Activated T-cell treated with anti-CD3 and anti-CD28 coated beads, Interleukin-2, amount 50 U/mL, for 72 hours (primary cell): ENCODE measurements at places on chromosomes 4 and X. TPM values are rescaled to one million over a fixed set of nuclear protein-coding genes. Genes with fewer than 3 reads are reported as not detected.

- no peak for DNase-seq
Measured at GRCh38 chrX:118577041-118577440, 81.4 kb downstream of the DOCK11 start.

DNA sequence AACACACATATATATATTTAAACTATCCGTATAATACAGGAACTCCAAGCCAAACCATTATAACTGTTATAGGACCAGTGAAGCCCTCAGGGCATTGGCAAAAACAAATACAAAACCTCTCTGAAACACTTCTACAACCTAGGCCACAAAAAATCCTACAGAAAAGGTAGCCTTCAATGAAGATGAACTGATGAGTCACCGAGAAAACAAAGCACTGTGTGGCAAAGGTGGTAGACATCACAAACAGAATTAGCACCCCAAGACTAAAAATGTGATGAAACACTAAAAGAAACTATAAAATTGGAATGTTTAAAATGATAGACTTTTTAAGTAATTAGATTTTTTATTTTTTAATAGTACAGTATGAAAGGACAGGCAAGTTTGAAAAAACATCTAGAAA, 5.5 kb upstream of the HSPA4L start:
- DNase-seq: no peak

- DNase-seq: no peak
Measured at GRCh38 chr4:111274060-111274459, 651.2 kb upstream of the PITX2 start.

DNA sequence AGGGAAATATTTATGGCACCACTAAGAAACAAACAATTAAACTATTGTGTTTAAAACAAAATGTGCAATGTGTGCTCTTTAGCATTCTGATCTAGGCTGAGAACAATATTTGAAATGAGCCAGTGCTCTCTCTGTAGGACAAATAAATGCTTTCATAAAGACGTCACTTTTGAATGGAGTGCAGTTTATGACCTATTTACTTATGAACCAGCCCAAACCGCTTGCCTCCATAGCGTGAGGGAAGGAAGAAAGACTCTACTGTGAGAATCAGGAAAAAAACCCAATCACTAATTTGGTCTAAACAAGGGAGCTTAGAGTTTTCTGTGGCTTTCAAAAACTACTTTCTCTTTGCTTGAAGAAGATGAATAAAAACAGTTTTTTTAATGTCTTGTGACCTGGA, 39.4 kb downstream of the SAT1 start:
- DNase-seq: no peak

GRCh38 chr4:138204507-138204906, 37.6 kb downstream of the SLC7A11 start:
- DNase-seq: no peak

DNA sequence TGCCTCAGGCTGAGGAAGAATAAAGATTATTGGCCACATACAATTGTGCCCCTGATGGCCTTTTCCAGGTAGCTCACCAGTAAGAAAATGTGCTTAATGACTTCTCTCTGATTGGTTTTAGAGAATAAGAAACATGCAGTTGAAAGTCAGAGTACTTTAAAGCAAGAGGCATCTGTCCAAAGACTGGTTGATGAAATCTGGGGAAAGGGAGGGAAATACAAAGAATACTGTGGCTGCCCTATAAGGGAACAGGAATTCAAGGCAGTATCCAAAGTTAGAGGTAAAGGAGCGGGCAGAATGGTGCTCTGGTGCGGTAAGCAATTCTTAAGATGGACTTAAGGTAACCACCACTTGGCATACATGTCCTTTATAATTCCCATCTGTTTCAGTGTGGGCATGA, 11.4 kb downstream of the PBDC1 start:
- no peak for DNase-seq

DNA sequence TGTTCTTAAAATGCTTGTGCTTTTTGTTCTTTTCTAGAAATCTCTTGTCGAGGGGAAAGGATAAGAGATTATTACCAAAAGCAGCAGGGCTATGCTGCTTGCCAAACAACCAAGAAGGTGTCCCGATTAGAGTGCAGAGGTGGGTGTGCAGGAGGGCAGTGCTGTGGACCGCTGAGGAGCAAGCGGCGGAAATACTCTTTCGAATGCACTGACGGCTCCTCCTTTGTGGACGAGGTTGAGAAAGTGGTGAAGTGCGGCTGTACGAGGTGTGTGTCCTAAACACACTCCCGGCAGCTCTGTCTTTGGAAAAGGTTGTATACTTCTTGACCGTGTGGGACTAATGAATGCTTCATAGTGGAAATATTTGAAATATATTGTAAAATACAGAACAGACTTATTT, 81.5 kb upstream of the PACRGL start:
- no peak for DNase-seq

GRCh38 chr4:102076622-102077021, 268.7 kb downstream of the SLC39A8 start:
- no peak for DNase-seq

- no peak for DNase-seq
Measured at GRCh38 chr4:41678951-41679350, 69.6 kb downstream of the PHOX2B start.

DNA sequence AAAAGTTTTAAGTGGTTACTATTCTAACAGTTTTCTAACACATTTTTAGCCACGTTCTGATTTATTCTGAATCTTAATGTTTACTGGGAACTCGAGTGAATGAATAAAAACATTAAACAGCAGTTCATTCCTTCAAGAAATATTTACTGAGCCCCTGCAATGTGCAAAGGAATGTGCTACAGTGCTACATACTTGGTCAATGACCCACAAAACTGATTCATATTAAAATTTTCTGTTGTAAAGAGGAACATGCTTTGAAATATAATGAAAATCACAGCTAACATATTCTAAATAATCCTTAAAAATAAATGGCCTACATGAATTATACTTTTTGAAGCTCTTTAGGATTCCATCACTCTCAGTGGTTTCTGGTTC, 78.7 kb downstream of the ARAP2 start:
- DNase-seq: no peak

GRCh38 chrX:40266490-40267333, 169.0 kb upstream of the BCOR start:
- DNase-seq: peak; percentile 41

DNA sequence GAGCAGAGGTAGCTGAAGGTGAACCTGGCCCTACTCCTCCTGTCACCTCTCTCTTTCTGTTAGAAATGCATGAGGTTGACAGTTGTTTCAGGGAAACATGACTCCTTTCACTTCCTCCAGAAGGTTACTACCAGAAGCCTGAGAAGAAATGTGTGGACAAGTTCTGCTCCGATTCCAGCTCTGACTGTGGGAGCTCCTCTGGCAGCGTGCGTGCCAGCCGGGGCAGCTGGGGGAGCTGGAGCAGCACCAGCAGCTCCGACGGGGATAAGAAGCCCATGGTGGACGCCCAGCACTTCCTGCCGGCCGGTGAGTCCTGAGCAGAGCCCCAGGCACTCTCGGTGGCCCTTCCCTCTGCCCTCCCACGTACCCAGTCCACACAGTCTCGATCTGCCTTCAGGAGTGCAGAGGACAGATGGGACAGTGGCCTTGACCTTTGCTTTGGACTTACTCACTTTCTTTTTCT, 61.3 kb upstream of the TLR2 start:
- DNase-seq: no peak

DNA sequence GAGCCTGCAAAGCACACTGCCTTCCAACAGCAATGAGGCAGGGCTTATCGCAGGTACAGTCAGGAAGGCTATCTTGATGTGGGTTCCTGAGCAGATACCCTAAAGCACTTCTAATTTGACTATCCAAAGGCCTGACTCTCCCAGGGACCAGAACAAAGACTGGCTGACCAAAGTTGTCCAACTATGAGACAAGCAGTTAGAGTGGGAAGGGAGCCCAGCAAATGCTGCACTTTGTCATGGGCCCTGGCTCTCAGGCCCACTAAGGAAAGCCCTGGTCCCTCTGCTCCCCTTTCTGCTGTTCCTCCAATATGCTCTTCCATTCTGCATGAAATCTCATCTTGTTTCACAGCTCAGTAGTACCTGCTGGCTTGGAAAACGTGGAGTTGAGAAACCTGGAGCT, 391.0 kb downstream of the RAB28 start:
- DNase-seq: no peak

DNA sequence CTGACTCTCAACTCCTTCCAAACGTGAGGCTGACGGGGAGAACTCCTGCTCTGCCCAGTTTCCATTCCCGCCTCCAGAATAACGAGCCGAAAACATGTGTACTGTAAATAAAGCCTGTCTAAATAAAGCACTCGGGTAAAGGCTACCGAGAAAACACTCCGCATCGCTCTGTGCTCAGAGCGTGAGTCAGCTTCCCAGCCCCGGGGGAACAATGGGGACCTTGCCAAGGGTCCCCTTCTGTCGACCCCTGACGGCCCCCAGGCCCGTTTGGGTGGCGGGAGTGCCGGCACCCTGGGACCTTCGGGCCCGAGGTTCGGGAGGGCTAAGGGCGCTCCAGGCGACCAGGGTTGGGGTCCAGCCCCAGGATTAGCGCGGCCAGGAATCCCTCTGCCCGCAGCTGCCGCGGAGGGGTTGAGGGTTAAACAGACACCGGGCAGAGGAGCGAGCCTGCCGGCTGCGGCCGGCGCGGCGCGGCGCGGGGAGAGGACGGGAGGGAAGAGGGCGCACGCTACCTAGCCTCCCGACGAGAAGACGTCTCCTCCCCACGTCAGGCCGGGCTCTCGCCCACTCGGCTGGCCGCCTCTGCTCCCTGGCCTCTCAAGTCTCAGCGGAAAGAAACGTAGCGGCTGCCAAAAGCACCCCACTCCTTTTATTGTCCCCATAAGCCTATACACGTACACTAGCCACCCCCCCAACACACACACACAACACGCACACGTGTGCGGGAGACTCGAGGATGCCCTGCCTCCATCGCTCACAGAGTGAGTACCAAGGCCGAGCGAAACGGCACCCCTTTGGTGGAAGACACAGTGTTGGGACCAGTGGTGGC, 85.5 kb downstream of the BCOR start:
- DNase-seq: peak; percentile 31

- DNase-seq: no peak
Measured at GRCh38 chrX:96564595-96564994, 120.0 kb upstream of the DIAPH2 start.

GRCh38 chr4:14100349-14100748, 472.8 kb upstream of the BOD1L1 start:
- DNase-seq: no peak

- peak; percentile 41 for DNase-seq
Measured at GRCh38 chrX:19887911-19888879, 795 bp upstream of the SH3KBP1 start.

DNA sequence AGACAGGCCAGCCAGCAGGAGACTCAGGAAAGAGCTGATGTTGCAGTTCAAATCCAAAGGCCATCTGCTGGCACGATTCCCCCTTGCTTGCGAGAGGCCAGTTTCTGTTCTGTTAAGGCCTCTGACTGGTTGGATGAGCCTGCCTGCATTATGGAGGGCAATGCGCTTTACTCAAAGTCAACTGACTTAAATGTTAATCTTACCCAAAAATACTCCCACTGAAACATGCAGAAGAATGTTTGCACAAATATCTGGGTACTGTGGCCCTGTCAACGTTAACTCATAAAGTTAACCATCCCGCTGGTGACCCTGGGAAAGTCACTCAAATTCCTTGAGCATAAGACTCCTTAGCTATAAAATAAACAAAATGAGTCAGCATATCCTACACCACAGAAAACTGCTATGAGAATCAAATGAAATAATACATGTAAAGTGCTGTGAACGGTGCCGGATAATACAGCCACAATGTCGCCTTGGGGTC, 326.4 kb downstream of the EVC2 start:
- no peak for DNase-seq

DNA sequence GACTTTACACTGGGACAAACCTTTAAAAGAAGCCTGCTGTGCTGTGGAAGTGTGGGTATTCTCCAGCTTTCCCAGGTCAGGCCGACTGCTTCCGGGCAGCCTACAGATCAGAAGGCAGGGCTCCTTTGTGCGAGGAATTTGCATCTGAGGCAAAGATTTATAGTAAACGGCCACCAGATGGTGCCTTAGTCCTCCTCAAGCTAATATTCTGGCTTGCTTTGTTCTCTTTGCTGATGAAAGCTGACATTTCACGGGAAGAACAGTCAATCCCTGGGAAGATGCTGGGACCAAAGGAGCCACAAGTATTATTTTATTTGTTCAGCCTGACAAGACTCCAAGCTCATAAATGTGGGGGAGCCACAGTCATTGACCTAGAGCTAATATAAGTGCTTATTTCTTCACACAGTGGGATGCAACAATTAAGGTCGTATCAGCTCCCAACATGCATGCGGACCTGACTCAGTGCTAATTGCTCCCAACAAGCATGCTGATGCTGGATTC, 120.7 kb upstream of the TRIM2 start:
- DNase-seq: peak; percentile 37

Gene LETM1
- total RNA-seq: 40.3 TPM

Gene ALB
- total RNA-seq: 0.42 TPM

Gene FHIP1A
- 0.53 TPM for total RNA-seq

Gene ERVMER34-1
- total RNA-seq: not detected

Gene STATH
- not detected for total RNA-seq
